ENCODE measurements at places on chromosomes 5 and 9.

DNA sequence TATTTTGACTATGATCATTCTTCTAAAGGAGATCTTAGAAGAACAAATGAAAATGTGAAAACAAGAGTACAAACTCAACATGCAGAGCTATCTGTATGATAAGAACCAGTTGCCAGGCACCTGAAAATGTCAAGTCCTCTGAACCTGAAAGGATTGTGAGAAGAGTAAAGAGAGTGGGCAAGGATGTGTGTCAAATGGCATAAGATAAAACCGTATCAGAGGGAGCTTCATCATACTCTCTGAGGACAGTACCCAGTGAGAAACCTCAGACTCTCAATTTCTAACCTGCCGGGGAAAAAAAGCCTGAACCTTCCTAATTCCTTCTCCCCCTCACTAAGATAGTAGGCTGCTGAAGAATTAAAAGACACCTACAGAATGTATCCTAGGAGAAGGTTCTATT, 6.8 kb downstream of the ETF1 start:
- DNase-seq = no peak

DNA sequence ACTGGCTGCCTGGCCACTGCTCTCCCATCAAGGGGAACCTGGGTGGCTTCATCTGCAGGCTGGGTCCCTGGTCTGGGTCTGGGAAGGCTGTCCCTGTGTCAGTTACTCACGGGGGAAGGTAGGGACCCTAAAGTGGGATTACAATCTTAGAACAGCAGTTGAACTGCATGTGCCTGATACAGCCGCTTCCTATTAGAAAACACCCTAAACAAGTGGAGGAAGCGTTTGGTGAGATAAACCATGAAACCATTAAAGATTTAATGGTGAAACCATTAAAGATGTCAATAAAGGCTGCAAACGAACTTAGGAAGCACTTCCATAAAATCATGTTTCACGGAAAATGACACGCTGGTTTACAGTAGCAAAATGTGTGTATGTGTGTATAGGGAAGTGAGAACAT, 2.5 kb upstream of the GFI1B start:
- DNase-seq = no peak

DNA sequence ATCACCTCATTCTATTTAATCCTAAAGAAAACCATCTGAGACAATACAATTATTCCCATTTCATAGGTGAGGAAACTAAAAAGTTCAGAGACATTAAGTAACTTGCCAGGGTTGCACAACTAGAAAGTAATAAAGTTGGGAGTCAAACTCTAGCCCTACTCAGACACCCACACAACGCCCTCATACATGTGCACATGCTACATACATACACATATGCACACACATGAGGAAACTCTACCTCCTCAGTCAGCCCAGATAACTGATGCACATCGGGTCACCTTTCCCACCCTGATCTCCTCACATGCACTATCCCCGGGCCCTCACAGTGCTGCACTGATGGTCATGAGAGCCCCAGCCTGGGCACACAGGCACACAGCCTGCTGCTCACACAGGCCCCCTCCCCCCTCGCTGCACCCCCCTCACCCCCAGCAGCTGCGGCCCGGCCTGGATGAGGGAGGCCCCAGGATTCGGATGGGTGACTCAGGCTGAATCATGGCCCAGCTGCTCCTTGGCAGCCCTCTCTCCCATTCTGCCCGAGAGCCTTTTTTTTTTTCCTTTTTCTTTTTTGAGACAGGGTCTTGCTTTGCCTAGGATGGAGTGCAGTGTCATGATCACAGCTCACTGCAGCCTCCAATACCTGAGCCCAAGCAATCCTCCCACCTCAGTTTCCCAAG, 5.0 kb upstream of the GPRIN1 start:
- peak; percentile 80 for DNase-seq

DNA sequence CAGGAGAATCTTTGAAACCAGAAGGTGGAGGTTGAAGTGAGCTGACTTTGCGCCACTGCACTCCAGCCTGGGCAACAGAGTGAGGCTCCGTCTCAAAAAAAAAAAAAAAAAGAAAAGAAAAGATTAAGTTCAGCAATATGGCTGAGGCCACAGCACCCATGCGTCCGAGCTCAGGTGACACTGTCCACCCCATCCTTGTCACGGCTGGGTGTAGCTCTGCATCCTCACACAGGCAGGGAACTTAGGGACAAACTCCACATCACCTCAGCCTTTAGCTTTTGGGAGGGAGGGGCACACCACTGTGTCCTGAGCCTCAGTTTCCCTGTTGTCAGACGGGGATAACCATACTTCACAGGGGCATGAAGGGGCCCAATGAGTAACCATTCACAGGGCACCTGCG, 15.5 kb downstream of the FGD3 start:
- no peak for DNase-seq

DNA sequence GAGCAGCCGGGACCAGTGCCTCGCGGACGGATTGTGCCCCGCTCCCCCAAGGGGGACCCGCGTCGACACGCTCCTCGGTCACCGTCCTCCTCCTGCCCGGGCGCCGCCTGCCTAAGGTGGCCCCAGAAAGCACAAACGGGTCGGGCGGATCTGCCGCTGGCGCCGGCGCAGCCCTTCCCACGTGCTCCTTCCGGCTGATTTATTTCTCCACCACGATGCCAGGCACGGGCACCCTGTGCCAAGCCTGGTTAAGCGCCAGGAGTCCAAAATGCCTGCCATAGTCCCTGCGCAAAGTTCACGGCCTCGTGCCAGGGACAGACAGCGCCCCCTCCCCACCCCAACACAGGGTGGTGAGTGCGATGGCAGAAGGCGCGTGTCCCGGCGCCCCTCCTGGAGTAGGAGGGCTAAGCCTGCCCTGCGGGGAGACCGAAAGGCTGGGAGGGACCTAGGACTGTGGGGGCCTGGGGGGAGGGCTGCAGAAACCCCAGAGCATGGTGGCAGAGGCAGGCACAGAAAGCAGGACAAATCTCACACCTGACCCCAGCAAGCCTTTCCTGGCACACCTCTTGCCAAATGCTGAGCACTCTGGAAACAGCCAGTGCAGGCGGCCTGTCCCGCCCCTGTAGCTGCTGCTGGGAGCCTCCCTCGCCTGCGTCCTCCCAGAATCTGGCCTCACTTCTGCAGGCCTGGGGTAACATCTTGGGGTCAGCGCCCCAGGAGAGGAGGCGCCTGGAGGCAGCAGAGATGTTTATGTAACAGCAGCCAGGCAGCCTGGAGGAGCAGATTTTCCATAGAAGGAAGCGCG, 1.1 kb upstream of the NOTCH1 start:
- DNase-seq = no peak

- no peak for DNase-seq
Measured at GRCh38 chr9:131867611-131868192, 127.8 kb upstream of the RAPGEF1 start.

Measured in RPMI7951 (cell line).